ENCODE measurements at places on chromosomes 3 and 15. TPM values are rescaled to one million over a fixed set of nuclear protein-coding genes. Genes with fewer than 3 reads are reported as not detected.
A peak's percentile ranks its signal among the peaks of the same experiment; 100 is the strongest.

GRCh38 chr15:36156879-36157427, 422.5 kb upstream of the CDIN1 start:
- DNase-seq, result peak; percentile 49

DNA sequence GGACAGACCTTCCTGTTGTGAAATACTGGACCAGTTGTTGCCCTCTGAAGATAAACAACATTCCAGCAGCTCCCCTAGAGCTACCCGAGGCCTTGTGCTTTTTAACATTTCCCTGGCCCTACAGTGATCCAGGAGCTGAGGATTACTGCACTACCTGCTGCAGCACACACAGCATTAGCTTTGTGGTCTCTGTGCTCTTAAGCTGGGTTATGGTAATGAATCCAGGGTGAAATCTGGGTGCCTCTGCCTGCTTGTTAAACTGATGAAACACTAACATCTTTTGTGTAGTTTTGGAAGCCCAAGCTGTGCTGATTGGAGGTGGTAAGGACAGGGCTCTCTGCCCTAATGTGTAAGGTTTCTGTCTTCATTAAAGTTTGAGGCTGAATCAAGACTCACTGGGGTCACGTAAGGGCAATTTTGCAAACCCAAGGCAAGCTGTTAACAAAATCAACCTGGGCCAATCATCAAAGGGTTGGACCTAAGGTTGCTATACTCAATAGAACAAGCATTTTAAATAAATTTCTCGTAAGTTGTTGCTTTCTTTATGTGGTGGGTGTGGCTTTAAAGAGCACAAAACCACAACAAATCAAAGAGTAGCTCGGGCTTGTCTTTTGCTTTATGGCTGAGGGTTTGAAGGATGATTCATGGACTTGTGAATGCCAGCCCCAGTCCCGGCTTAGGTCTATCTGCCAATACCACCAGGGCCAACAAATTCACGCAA, 183.9 kb downstream of the TPRG1 start:
- no peak for DNase-seq

GRCh38 chr3:12730506-12731242, 28.4 kb downstream of the TMEM40 start:
- no peak for DNase-seq

STAC gene
- total RNA-seq, result 0.69 TPM

- no peak for DNase-seq
These were observed 65.8 kb downstream of the IQSEC1 start for GRCh38 chr3:13007251-13007941.

- no peak for DNase-seq
These were observed 73.0 kb upstream of the TPM1 start for GRCh38 chr15:62969442-62970089.

DNA sequence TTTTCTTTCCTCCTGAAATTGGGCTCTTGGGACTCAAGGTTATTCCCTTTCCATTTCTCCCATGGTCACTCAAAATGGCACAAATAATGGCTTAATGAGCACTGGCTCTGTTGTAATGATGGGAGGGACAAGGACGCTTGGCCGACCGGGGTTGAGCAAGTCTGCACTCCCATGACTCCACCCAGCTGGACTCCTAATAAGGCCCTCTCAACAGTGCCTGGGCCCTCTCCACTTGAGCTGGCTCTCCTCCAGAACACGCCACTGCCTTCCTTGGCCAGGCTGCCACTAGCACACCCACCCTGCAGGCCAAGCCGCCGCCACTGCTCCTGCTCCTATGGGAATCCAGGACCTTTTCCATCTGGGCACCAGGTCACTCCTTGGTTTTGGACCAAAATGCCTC, 42.3 kb downstream of the ADCY5 start:
- DNase-seq, result peak; percentile 89

DNA sequence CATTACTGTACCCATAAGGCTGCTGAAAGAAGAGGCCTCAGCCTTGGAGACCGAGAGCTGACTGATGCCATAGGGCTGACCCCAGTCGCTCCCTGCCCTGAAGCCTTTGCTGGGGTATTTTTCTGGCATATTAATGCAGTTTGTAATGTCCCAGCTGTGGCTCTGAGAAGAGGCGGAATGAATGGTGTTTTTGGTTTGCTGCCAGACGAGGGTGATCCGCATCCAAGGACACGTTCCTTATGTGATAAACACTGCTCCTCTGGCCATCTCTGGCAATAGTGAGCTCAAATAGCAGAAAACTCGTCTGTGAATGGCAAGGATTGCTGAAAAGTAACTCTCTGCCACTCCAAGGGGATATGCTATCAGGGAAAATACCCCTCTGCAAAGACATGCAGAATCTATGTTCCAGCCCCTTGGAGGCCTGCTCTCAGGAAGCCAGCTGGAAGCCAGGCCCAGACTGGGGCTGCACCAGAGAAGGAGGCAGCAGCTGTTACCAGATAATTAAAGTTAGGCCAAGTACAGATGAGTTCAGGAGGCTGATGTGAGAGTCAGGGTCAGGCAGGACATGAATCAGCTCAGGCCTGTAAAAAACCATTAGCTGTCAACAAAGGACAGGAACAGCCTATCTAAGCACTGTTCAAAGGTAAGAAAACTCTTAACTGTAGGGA, 28.9 kb upstream of the KLHL6 start:
- peak; percentile 67 for DNase-seq

DNA sequence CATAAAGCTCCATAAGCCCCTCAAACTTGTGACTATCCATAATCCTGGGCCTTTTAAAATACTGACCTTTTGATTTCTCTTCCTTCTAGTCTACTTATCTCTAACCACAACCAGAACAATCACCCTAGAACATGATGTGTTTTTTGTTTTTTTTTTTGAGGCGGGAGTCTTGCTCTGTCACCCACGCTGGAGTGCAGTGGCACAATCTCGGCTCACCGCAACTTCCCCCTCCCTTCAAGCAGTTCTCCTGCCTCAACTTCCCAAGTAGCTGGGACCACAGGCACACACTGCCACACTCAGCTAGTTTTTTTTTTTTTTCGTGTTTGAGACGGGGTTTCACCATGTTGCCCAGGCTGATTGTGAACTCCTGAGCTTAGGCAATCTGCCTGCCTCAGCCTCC, 25.1 kb downstream of the VPS39 start:
- DNase-seq, result no peak

GRCh38 chr3:188060840-188061544, 93.0 kb upstream of the LPP start:
- DNase-seq, result no peak

DNA sequence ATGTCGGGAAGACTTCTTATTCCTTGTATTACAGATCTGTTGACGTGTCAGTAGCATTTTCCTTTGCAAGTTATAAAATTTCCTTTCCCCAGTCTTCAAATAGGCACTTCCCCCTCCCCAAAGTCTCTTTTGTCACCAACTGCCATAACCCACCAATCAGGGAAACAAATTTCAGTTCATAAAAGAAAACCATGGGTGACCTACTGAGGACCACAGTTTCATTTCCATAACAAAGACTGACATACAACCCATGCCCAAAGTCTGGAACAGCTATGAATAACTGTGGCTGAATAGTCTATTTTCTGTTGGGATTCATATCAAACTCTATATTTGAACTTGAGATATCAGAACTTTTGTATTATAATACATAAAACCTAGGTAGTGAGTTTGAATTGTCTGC, 307.8 kb downstream of the KBTBD8 start:
- no peak for DNase-seq

- no peak for DNase-seq
These were observed 106.4 kb downstream of the TUSC7 start for GRCh38 chr3:116815831-116816588.

- DNase-seq, result no peak
These were observed 29.6 kb downstream of the KIF7 start for GRCh38 chr15:89625716-89626115.

DUOX1 gene
- 0.50 TPM for total RNA-seq

DNA sequence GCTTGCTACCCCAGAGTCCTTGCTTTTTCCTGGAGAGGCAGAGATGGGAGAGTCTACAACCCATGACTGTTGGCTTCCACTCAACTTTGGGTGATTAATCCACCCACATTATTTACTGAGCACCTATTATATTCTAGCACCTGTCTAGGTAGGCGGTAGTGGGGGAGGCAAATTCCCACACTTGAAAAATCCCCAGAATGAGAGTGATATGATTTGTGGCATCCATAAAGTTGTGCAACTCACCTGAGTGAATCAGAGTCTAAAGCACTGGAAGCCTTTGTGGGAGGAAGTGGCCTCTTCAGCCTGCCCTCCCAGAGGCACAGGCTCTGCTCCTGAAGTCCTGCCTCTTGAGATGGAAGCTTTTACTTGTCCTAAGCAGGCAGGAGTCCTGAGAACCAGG, 40.4 kb upstream of the CTNNB1 start:
- DNase-seq, result no peak

DNA sequence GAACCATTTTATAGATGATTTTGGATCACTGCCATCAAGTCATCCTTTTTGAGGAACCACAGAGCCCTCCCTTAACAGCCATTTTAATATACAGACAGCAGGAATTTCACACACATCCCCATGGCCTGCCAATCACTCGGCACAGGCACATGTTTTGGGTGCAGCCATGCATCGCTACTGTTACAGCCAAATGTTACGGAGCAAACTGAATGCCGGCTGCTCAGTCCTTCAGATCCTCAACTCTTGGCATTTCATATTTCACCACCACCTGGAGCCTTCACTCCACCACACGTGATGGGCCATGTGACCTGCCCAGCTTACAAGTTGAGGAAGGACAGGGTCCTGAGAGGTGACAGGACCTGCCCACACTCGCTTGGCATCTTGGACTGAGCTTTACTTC, 90.8 kb downstream of the OXNAD1 start:
- DNase-seq, result no peak

DNA sequence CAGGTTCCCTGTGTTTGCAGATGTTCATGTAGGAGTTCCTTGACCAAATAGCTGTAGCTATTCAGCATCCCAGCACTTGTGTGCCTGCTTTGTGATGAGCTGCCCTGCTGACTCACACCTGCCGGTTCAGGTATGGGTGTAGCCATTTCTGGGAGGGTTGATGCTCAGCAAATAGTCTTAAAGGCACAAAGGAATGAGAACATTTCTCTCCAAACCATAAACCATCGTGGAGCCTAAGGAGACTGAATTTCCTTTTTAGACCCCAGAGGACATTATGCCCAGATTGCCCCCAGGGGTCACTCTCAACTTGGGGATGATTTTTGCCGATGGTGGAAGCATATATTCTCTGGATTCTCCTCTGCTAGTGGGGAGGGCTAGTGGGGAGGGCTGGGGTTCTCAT, 80.6 kb downstream of the ADAMTSL3 start:
- DNase-seq, result no peak

GRCh38 chr3:187739094-187739560, 6.1 kb downstream of the BCL6 start:
- peak; percentile 66 for DNase-seq

Measured in left ventricle myocardium superior (tissue), 1 donor.